ENCODE measurements at places on chromosomes 2 and 18.
A peak's percentile ranks its signal among the peaks of the same experiment; 100 is the strongest.

DNA sequence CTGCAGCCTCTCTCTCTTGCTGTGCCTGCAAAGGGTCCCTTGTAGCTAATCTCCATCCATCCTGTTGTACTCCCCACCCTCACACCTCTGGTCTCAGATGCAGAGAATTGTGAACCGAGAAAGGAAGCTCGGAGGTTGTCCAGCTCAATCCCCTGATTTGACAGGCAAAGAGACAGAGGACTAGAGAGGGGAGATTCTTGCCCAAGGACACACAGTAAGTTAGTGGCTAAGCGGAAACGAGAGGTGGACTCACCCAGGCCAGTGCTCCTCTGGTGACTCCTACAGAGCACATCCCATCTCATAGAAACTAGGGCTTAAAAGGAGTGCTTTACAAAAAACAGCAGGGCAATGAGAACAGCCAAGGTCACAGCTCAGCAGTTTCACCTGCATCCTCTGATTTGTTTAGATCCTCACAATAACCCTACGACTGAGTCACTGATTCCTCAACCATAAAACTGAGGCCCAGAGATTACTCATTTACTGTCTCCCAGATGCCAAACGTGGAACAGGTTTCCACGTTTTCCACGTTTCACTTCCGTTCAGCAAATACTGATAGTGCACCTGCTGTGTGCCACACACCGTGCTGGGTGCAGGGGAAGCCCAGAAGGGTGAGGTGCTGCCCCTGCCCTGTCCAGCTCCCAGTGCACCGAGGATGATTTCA, 22.1 kb downstream of the EHD3 start:
- no peak for DNase-seq

- DNase-seq = no peak
Measured at GRCh38 chr2:78077633-78078032, 555.5 kb upstream of the LRRTM4 start.

DNA sequence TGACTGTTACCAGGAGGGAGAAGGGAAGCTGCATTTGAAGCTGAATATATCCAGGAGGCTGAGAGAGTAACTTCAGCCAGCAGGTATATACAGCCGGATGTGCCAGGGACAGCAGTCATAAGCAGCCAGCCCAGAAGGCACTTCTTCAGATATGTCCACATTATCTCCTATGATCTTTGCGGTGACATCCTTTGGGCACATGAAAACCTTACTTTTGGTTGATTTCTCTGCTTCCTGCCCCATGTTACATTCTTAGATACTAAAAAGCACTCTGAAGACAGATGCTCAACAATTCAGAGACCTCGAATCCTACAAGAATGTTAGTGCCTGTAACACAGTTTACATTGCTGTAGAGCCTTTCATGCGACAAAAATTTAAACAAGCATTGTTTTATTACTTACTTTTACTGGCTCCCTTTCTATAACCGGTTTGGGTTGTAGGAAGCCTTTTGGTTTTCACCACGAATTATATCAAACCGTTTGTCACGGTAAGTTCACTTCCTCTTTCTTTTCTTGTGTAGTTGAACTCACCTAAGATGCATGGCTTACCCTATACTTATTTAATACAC, 50.3 kb upstream of the TLK1 start:
- no peak for DNase-seq

- DNase-seq = no peak
Measured at GRCh38 chr2:148553332-148553887, 91.1 kb upstream of the EPC2 start.

- DNase-seq = no peak
Measured at GRCh38 chr2:68607837-68608236, 35.5 kb upstream of the PROKR1 start.

GRCh38 chr2:105886029-105886454, 141.3 kb downstream of the NCK2 start:
- peak; percentile 58 for DNase-seq

- DNase-seq = peak; percentile 99
Measured at GRCh38 chr2:203808046-203808750, 59.4 kb upstream of the CTLA4 start.

- DNase-seq = no peak
Measured at GRCh38 chr2:169185711-169186110, 116.3 kb downstream of the DHRS9 start.

GRCh38 chr2:217827430-217828201, 175.2 kb downstream of the TNS1 start:
- DNase-seq = no peak

GRCh38 chr2:108324531-108325255, 36.0 kb downstream of the SULT1C2 start:
- peak; percentile 70 for DNase-seq

DNA sequence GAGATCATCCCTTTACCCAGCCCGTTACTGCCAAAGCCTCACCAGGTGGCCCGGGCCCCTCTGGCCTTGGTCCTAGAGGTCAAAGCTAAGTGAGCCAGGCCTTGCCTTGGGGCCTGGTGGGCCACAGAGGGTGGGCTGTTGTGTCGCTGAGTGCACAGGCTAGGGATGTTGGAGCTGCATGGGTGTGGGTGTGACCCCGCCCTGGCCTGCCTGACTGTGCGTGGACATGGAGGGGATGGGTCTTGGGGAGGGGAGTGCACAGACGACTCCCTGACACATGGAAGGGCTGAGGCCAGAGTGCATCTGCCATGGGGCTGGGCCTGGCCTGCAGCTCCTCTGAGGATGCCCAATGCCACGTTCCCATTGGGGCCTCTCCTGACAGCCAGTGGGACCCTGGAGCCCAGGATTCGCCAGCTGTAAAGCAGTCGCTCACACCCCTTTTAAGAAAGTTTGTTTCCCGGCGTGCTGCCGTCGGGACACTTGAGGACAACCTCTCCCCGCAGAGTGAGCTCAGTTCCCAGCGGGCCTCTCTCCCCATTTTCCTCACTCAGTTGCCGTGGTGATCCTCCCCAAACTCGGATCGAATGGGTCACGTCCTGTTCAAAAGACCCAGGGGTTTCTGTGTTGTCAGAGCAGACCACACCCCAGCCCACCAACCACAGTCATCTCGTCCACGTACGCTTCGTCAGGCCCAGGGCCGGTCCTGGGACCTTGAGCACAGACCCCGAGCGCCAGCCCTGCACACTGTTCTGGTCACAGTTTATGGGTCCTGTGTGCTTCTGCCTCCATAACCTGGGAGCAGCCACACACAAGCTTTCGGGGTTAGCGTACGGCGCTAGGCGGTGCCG, 93.5 kb downstream of the NFATC1 start:
- no peak for DNase-seq

DNA sequence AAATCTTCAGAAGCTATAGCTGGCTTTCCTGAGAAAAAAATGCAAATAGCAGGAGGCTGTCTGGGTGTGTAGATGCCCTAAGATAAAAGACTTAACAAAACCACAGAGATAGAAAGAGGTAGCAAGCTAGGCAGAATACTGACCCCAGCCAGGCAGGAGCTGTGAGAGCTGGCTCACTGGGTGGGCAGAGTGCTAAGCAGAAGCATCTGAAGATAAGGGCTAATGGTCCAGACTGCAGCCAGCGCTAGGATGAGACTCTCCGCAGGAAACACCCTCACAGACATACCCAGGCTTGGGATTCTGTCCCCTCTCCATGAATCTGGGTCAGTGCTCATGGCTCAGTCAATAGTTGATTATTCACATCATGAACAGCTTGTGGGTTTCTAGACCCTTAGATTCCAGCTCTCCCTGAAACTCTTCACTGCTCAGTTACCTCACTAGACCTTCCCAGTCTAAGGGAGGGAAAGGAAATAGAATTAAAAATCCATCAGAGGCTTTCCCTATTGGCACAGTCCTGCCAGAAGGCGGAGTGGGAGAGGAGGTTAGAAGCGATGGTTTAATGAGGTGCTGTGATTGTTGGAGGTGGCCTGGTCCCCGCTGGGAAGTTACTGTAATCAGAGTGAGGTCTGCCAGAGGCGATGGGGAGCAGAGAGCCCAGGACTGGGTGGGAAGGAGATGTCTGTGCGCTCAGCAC, 21.4 kb upstream of the CCBE1 start:
- DNase-seq = peak; percentile 57

GRCh38 chr2:44450806-44451205, 89.1 kb downstream of the CAMKMT start:
- no peak for DNase-seq

- peak; percentile 49 for DNase-seq
Measured at GRCh38 chr2:149747456-149747855, 159.9 kb upstream of the MMADHC start.

Data from fibroblast of skin of right biceps (primary cell).